ENCODE measurements at places on chromosomes 6 and 20.

GRCh38 chr6:20135677-20136268, 76.5 kb downstream of the MBOAT1 start:
- DNase-seq, result no peak

GRCh38 chr6:165659945-165660856, 2.8 kb downstream of the PDE10A start:
- DNase-seq, result no peak

DNA sequence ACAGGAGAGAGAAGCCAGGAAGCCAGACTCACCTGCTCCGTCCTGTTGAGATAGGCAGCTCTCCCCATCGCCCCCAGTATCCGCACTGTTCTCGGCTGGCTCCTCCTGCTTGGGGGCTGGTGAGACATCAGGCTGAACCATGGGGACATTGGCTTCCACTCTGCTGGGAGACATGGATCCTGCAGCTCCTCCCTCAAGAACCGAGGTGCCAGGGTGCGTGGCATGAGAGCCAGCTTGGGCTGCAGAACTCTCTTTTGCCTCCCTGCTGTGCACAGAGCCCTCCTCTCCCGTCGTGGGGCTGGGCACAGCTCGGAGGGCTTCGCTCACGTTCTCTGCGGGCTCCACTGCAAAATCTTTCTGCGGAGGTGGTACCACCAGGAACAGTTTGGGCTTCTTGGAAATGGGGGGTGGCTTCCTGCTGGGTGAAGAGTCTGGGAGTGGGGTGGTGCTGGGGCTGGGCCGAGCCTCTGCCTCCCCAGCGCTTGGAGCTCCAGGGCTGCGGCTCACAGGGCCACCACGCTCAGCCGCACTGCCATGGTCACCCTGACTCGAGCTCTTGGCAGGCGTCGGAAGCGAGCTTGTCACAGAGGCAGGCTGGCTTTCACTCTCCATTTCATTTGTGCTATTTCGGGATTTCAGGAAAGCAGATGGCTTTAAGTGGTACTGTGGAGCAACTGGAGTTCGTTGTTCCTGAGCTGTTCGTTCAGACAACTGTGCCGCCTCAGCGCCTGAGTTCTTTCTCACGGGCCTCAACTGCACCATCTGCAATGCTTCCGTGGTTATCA, 26.5 kb downstream of the HEBP2 start:
- no peak for DNase-seq

- no peak for DNase-seq
Measured at GRCh38 chr6:56222499-56222898, 24.9 kb downstream of the COL21A1 start.
